ENCODE measurements at places on chromosomes 2 and 18. TPM values are rescaled to one million over a fixed set of nuclear protein-coding genes. Genes with fewer than 3 reads are reported as not detected.

DNA sequence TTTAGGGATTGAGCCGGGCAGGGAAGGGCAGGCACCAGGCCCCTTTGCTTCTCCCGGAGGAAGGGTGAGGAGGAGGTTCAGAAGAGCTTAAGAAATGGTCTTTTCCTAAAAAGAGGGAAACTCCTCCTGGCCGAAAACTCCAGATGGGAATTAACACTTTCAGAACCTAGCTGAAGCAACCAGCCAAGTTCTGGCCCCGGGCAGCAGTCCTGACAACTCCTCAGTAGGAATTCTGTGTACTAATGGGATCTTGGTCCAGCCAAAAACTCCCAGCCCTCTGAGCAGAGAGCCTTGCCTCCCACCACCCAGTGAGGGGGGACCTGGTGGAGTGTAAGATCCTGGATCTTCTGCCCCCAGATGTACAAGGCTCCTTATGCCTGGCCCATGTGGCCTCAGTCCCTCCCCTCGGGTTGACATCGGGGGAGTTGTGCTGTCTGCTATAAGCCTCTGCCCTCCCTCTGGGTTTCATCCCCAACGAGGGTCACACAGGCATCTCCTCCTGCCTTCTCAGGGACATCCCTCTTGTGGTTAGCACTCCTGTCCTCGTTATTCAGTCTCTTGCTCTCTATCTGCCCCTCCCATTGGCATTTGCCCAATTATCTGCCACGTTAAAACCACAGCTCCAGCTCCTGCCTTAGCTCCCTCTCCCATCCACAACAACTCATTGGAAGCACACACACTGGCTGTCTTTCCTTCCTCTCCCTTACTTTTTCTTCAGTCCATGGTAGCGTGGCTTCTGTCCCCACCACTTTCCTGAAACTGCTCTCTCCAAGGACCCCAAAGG lies 184.6 kb downstream of the CYP26B1 start:
- no peak for DNase-seq

- DNase-seq, result no peak
Observed at GRCh38 chr2:23367760-23368159, 17.2 kb upstream of the KLHL29 start.

GRCh38 chr2:32237488-32237887 lies 27.2 kb downstream of the NLRC4 start:
- no peak for DNase-seq

GRCh38 chr2:20544153-20544747 lies 97.4 kb downstream of the RHOB start:
- no peak for DNase-seq

- no peak for DNase-seq
Observed at GRCh38 chr2:151287513-151288250, 1.8 kb downstream of the NMI start.

DNA sequence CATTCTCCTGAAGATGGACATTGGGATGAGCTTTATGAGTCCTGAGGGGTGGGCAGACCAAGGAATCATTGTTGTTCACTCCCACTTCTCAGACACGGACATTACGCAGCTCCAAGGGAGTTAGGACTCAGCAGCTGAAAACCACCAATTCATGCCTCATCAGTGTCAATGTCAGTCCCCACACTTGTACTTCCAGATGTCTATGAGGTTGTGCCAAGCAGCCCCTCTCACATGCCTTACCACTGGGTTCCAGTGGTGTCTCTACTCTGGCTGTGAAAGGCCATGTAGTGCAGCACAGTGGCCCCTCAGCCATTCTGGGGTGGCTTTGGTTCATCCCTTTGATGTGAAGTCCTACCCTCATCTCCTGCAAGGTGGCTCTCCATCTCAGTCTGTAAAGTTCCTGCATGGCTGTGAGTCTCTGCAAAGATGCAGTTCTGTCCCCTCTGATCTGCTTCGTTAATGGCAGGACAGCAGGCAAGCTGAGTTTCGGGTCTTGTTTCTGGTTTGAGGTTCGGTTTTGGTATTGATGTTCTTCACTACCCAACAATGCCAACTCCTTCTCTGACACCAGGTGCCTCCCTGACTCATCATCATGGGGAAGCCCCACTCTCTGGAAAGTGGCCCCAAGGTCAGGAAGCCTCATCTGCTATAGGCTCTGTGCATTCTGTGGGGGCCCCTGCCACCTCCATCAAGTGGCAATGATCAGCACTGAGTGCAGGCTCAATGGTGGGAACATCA lies 14.0 kb upstream of the COL6A3 start:
- no peak for DNase-seq

DNA sequence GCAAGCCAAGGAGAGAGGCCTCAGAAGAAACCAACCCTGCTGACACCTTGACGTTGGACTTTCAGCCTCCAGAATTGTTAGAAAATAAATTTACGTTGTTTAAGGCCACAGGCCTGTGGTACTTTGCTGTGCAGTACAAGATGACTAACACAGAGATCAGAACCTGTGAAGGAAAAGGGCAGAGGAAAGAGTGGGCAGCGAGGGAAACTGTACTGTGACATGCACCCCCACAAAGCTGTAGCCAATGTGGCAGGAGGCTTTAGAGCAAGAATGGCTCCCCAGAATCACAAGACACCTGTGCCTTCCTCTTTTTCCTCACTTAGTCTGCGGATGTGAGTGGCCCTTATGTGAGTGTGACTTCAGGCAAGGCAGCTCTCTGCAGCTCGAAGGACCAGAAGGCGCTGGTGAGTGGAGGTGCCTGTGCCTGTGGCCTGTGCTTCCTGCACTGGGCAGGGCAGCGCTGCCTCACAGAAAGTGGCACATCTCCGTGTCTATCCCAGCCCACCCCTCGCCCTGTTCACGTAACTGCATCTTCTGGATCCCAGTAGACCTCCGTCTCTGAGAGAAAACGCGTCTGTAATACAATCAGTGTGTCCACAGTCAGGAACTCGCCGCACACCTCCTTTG lies 89.5 kb downstream of the MRPS9 start:
- DNase-seq, result no peak

- DNase-seq, result no peak
Observed at GRCh38 chr18:73785300-73785699, 362.3 kb downstream of the FBXO15 start.

GRCh38 chr18:65287652-65288051 lies 463.2 kb upstream of the CDH7 start:
- no peak for DNase-seq

GRCh38 chr2:111659361-111660333 lies 224.3 kb downstream of the ANAPC1 start:
- DNase-seq, result peak; percentile 81

- peak; percentile 35 for DNase-seq
Observed at GRCh38 chr2:47079515-47080412, 75.3 kb downstream of the STPG4 start.

GRCh38 chr18:54712306-54712705 lies 116.0 kb upstream of the RAB27B start:
- peak; percentile 36 for DNase-seq

- DNase-seq, result no peak
Observed at GRCh38 chr18:63832470-63832869, 55.0 kb upstream of the SERPINB2 start.

GRCh38 chr2:190482451-190482850 lies 52.1 kb downstream of the NEMP2 start:
- DNase-seq, result no peak

GRCh38 chr2:149394864-149395263 lies 64.5 kb downstream of the LYPD6 start:
- no peak for DNase-seq

GRCh38 chr2:171346723-171347557 lies 86.8 kb downstream of the METTL8 start:
- DNase-seq, result no peak

DNA sequence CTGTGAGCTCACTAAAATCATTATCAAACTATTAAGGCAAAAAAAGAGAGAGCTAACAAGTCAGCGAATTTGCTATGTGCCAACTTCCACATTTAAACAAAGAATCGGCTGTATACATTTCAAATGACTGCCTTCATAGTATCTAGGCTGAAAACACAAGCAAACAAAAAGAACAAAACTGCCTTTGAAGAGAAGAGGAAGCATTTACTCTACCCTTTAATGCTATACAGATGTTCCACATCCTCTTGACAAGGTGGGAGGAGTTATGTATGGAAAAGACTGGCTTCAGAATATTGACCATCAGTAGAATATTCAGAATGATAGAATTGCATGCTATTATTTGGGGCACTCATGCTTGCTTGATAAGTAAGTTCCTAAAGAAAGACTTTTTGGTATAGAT lies 741.7 kb downstream of the PLCL1 start:
- no peak for DNase-seq

DNA sequence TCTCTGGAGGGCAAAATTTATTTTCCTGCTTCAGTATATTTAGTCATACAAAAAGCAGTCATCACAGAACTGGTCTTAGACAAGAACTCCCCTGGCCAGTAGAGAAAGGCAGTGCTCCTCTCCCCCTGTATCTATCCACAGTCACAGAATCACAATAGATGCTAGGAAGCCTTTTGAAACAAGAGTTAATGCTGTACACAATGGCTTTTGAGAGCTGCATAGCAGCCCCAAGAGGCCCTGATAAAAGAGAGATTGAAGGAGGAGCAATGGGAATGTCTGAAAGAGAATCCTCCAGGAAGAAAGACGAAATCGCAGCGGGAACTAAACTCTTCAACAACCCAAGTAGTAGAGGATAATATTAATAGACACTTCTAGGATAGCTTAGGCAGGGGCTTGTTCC lies 330.2 kb downstream of the RBM43 start:
- DNase-seq, result no peak

DNA sequence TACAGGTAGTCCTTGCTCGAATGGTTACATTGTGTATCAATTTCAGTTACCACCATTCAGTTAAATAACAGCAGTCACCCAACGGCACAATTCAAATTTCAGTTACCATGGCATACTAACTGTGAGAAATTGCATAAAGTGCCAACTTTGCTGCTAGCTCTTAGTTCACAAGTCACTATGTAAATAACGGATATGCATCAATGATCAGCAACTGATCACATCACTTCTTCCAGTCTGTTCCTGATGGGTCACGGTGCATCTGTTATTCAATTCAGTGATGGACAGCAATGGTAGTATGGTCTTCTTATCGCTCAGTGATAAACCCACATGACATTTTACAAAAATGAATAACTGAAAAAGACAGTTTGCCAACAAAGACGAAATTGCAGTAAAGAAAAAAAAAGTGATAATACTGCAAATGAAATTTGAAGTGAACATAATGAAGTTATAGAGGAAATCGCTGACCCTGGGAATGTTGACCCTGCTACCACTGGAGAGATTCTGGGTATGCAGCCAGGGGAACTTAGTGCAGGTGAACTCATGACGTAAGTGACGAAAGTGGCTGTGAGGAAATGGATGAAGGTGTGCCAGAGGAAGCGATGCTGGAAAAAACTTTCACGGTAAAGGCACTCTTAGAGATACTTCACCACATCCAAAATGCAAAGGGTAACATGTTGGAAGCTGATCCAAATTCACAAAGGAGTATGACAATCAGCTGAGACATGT lies 25.9 kb upstream of the RAPGEF4 start:
- no peak for DNase-seq

GRCh38 chr2:237735798-237736197 lies 62.8 kb upstream of the RBM44 start:
- no peak for DNase-seq

GRCh38 chr18:22739789-22740188 lies 193.3 kb upstream of the RBBP8 start:
- no peak for DNase-seq

HJURP gene
- 59.1 TPM for total RNA-seq

COMMD1 gene
- total RNA-seq, result 210 TPM

HOXD12 gene
- total RNA-seq, result not detected

DOK6 gene
- total RNA-seq, result 11.2 TPM

SCN7A gene
- total RNA-seq, result not detected

DLX2 gene
- not detected for total RNA-seq

ABHD1 gene
- total RNA-seq, result not detected

BMP10 gene
- not detected for total RNA-seq

LYPD6B gene
- 1.6 TPM for total RNA-seq

CGREF1 gene
- 29.1 TPM for total RNA-seq

Data from MG63 (cell line).